ENCODE measurements at places on chromosomes 3 and 15.

DNA sequence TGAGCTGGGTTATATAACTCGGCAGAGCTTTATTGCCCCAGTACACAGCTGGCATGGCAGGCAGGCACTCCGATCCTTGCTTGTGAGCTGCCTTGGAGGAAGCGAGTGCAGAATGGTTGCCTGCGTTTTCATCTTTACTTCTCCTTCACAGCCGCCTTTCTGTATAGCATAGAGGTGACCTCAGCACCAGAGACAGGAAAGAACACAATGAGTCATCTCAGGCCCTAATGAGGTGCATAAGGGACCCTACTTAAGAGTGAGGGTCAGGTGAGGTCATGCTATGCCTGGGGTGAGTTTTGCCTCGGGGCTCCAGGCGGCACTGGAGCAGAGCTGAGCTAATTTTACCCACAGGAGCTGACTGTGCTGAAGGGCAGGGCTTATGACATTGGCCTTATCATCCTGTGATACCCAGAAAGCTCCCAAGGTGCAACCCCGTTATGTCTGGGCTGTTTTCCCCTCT is 43.5 kb downstream of the LPP start:
- DNase-seq: no peak

DNA sequence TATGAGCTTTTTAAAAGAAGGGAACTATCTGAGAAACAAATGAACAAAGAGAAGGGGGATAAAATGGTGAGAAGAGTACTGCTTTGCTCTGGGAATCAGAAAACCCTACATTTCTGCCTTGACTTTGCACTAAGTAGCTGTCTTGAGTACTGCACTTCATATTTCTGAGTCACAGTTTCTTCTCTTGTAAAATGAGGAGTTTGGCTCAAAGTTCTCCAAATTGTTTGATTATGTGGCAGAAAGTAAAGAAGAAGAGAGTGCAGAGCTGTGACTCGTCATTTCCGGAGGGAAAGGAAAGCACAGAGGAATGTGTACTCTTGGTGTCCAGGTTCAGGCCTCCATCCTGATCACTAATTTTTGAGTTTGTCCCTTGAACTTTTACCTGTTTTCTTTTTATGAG is 54.7 kb downstream of the TP63 start:
- no peak for DNase-seq

- no peak for DNase-seq
These were observed 465.1 kb upstream of the PDZRN3 start for GRCh38 chr3:74089814-74090213.

DNA sequence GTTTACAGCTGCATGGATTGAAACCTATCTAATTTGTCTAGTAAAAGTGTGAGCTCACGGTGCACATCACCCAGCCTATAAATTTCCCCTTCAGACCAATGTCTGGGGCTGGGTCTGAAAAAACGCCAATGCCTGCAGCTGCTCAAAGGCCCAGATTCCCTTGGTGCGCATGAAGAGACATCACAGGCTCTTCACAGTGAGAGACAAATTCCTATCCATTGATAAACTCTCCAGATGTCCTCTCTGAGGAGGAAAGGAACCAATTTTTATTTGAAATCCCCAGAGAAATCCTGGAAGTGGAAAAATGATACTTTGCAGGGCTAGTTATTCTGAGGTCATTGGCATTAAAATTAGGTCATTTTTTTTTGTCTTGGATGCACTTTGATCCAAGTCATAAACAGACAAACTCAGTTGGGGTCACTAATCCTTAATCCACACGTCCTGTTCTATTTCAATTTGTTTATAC is 360.5 kb downstream of the EPHA3 start:
- DNase-seq: peak; percentile 52

DNA sequence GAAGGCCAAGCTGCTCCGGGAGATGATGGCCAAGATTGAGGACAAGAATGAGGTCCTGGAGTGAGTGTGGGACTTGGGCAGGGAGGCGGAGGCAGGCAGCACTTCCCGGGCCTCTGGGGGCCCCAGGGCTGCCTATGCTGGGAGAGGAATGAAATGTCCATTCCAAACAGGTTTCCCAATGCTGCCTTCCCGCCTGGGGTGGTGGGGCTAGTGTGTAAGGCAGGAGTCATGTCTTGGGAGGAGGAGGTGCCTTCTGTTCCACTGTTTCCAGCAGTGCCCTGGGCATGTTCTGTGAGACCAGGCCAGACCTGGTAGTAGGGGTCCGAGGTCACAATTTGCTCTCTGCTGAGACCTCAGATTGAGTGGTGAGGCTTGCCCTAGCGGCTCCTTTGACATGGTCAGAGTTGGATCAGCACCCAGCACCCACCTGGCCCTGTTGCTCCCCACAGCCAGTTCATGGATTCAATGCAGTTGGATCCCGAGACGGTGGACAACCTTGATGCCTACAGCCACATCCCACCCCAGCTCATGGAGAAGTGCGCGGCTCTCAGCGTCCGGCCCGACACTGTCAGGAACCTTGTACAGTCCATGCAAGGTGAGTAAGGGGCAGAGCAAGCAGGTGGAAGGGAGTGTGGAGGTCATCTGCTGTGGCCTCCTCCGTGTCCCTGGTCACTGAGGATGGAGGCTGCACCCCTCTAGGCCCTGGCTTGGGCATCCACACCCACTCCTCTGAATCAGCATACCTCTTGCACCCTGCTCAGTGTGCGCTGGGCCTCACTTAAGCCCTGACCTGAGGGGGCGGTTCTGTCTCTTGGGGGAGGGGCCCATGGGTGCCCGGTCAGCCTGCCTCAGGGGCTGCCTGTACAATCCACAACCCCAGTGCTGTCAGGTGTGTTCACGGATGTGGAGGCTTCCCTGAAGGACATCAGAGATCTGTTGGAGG is 27.3 kb downstream of the PTPN23 start:
- DNase-seq: no peak

- peak; percentile 28 for DNase-seq
These were observed 94.0 kb upstream of the MEX3B start for GRCh38 chr15:82139823-82140268.

DNA sequence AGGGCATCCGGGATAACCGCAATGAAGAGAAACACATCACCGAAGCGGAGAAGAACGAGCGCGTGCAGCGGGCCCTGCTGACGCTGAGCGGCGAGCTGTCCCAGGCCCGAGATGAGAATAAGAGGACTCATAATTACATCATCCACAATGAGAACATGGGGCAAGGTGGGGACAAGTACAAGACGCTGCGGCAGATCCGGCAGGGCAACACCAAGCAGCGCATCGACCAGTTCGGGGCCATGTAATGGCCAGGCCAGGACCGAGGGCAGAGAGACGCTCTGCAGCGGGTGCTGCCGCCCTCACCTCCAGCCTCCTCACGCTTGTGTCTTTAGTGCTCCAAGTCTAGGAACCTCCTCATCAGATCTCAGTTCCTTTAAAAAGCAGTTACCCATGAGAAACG is 863.7 kb upstream of the ALCAM start:
- no peak for DNase-seq
